Muscle of arm (tissue), 14 donors: ENCODE measurements at places on chromosomes 12 and 14. TPM values are rescaled to one million over a fixed set of nuclear protein-coding genes. Genes with fewer than 3 reads are reported as not detected.

DNA sequence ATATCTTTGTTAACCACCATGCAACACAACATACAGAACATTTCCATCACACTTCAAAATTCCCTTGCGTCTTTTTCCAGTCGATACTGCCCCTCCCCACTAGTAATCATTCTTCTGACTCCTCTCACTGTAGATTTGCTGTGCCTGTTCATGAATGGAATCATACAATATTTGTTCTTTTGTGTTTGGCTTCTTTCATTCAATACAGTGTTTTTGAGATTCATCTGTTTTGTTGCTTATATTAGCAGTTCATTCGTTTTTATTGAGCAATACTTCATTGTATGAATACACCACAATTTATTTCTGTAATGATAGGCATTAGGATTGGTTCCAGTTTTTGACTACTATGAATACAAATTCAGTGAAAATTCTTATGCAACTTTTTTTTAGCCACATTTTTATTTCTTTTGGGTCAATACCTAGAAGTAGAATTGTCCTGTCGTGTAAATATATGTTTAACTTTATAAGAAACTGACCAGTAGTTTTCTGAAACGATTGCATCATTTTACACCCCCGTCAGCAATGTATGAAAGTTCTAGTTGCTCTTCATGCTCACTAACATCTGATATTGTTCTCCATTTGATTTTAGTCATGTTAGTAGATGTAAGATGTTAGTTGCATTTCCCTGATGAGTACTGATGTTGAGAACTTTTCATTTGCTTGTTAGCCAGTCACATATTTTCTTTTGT is 127.5 kb downstream of the TGFB3 start:
- DNase-seq: no peak

GRCh38 chr12:98227162-98227561 is 288.2 kb upstream of the TMPO start:
- DNase-seq: no peak

- DNase-seq: no peak
These were observed 326.1 kb downstream of the PDZRN4 start for GRCh38 chr12:41514021-41514777.

- DNase-seq: no peak
These were observed 70.2 kb downstream of the HECTD1 start for GRCh38 chr14:31137214-31137889.

GRCh38 chr14:91354979-91355685 is 62.5 kb downstream of the CCDC88C start:
- DNase-seq: no peak

- no peak for DNase-seq
These were observed 1927.9 kb upstream of the SEL1L start for GRCh38 chr14:83461521-83461920.

DNA sequence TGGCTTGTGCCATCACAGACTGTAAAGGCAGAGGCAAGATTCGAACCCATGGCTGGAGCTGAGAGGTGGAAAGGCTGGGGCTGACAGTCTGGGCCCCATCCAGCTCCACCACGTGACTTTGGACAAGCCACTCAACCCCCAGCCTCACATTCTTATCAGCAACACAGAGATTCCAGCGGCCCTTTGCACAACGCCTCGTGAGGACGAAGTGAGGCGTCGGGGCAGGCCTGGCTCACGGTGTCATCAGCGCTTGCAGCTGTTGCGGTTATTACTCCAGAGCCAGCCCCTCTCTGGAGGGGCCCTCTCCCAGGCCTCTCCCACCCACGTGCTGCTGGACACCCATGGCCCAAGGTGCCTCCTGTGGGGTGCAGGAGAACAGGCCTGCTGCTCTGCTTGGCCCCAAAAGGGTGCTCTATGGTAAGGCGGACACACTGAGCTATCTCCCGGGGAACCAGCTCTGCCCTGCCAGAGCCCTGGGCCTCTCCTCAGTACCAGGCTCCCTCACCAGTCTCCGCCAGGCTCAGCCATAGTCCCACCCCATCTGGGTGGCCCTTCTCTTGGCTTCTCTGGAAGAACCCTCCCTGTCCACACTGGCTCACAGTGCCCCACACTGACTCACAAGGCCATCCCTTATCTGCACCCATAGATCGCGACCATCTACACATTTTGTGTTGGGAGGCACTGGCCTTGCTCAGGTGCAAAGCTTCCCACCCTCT is 21.1 kb downstream of the CHGA start:
- DNase-seq: no peak

DNA sequence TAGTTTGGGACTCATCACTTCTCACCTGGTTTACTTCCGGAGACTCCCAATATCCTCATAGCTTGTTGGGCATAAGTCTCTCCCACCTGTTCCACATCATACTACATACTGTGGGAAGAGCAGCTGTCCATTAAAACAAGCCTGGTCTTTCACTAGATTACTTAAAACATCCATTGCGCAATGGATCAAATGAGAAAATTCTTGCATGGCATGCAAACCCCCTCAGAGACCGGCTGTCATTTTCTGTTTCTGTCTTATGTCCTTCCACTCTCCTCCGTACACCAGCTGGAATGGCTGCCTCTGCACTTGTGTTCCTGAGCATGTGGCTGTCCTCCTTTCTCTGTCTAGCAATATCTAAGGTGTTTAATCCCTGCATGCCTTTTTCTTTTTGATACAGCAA is 265.6 kb downstream of the TMEM117 start:
- DNase-seq: no peak

The HOXC6 gene
- polyA plus RNA-seq: 20.5 TPM

The CNTN1 gene
- 8.6 TPM for polyA plus RNA-seq

The IAPP gene
- polyA plus RNA-seq: not detected

The KCNMB4 gene
- not detected for polyA plus RNA-seq

The KRT79 gene
- polyA plus RNA-seq: not detected
